ENCODE measurements at places on chromosomes 6 and 20.

GRCh38 chr6:87171938-87172633, 16.7 kb downstream of the ZNF292 start:
- no peak for DNase-seq

DNA sequence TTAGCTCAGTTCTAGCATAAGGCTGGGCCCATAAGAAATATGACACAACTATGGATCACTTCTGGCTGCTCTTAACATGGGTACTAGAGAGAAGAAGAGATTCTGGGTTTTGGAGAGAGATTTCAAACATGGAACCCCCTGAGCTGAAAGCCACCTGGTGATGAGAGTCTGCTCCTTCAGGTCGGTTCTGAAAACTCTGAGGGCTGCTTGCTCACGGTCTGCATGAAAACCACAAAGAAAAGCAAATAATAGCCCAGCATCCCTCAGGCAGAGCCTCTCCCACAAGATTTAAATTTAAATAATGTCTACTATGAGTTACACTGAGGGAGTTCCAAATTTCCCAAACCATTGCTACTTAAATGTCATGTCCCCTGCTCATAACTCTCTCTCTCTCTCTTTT, 301.5 kb downstream of the BMP7 start:
- DNase-seq = no peak

DNA sequence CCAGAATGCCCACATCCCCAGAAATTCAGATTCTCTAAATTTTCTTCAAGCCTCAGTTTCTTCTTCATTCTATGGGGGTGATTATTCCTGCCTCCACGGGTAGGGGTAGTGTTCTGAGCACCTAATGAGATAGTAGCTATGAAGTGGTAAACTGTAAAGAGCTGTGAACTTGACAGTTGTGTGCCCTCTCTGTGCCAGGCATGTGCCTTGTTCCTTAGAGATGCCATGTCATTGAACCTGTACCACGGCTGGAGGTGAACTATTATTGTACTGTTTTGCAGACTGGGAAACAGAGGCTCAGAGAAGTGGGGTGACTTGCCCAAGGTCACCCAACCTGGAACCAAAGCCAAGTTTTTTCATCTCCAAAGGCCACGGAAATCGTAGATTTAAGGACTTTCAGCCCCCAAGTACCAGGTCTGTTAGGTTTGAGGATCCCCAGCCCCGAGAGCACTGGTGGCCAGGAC, 67.7 kb upstream of the SIRPA start:
- no peak for DNase-seq

DNA sequence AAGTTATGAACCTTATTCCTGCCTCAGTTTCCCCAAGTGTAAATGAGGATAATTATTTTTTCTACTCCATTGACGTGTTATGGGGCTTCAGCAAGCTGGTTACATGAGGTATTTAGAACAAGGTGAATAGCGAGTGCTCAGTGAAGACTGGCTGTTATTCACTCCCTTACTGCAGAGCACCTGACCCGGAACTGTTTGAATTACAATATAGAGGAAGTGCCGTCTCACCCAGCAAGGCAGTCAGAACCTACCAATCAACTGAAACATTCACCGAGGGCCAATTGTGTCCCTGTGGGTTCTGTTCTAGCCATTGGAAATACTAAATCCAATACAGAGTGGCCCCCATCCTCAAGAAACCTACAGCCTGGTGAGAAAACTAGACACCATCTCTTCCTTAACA, 216.9 kb downstream of the UST start:
- no peak for DNase-seq

DNA sequence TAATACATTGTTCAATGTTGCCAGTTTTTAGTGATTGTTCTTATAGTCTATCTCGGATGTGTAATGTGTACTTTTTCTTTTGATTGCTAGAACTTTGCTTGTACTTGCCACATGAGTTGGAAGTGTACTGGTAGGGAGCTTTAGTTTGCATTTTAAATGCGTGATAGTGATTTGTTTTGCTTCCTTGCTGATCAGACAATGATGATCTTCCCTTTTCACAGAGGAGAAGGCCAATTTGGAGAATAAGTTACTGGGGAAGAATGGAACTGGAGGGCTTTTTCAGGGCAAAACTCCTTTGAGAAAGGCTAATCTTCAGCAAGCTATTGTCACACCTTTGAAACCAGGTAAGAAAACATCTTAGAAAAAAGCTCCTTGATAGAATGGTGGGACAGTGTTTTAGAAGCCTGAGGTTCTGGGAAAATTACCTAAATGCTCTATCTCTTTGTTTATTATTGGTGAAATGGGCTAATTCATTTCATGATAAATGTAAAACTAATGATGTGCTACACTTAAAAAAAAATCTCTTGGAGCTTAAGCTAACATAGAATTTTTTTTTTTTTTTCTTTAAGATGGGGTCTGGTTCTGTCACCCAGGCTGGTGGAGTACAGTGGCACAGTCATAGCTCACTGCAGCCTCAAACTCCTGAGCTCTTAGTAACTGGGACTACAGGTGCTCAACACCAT, 20.9 kb downstream of the TPX2 start:
- DNase-seq = no peak

GRCh38 chr6:133447924-133448323, 206.8 kb downstream of the EYA4 start:
- no peak for DNase-seq

- DNase-seq = no peak
These were observed 236.8 kb downstream of the LY86 start for GRCh38 chr6:6825193-6825784.

GRCh38 chr6:166621114-166621540, 5.9 kb downstream of the RPS6KA2 start:
- no peak for DNase-seq

DNA sequence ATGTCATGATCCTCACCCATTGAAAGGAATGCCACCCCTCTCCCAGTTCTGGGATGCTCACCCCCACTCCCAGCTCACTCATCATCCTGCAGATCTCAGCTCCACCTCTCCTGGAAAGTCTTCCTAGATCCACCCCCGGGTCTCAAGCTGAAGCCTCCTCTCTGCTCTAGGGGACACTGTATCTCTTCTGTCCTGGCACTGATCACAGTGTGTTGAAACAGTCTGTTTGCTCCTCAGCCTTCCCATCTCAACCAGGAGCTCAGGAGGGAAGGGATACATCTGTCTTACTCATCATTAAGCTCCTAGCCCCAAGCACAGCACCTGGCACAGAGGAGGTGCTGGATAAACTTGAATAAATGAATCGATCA, 80.1 kb downstream of the MRPL14 start:
- DNase-seq = no peak

DNA sequence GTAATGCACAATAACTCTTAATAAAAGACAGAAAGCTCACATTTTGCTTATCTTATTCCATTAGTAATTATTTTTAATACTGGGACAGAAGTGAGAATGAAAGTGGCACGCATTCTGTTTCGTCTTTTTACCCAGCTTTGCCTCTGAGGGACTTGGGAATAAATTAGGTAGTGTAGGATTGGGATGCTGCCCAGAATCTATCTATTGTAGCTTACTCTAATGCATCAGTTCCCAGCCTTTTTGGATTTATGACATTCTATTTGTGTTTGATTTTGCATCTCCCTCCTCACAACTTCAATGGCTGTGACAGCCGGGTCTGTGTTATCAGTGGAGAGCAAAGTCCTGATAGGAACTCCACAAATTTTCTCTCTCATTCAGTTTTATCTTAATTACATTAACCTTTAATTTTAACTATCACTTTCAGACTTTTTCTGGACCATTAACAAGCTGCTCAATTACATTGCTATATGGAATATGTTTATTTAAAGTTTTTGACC, 62.9 kb upstream of the TULP4 start:
- no peak for DNase-seq

DNA sequence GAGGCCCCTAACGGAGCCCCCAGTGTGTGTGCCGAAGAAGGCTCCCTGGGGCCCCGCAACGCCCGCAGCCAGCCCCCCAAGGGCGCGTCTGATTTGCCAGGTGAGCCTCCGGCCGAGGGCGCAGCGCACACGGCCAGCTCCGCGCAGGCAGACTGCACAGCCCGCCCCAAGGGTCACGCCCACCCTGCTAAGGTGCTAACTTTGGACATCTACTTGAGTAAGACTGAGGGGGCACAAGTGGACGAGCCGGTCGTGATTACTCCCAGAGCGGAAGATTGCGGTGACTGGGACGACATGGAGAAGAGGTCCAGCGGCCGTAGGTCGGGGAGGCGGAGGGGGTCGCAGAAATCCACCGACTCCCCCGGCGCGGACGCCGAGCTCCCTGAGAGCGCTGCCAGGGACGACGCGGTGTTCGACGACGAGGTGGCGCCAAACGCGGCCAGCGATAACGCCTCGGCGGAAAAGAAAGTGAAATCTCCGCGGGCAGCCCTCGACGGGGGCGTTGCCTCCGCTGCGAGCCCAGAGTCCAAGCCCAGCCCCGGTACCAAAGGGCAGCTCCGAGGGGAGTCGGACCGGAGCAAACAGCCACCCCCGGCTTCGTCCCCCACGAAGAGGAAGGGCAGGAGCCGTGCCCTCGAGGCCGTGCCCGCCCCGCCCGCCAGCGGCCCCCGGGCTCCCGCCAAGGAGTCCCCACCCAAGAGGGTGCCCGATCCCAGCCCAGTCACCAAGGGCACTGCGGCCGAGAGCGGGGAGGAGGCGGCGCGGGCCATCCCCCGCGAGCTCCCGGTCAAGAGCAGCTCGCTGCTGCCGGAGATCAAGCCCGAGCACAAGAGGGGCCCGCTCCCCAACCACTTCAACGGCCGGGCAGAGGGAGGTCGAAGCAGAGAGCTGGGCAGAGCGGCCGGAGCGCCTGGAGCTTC, 117.0 kb downstream of the RTN4IP1 start:
- peak; percentile 71 for DNase-seq

DNA sequence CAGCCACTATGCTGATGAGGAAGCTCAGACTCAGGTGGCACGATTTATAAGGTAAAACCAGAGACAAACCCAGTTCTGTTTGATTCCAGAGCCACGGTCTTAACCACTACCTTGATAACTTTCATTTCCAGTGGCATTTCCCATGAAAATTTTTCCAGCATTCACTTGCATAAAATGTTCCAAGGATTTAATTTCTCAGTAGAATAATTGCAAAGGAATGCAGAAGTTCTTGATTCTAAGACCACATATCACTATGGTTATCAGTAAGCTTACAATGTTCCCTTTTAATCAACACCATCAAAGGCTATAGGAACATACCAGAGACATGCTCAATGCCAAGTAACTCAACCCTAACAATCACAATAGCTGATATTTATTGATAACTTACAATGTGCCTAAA, 306.0 kb upstream of the HS3ST5 start:
- no peak for DNase-seq

GRCh38 chr20:52313341-52313963, 121.9 kb upstream of the ZFP64 start:
- DNase-seq = no peak

DNA sequence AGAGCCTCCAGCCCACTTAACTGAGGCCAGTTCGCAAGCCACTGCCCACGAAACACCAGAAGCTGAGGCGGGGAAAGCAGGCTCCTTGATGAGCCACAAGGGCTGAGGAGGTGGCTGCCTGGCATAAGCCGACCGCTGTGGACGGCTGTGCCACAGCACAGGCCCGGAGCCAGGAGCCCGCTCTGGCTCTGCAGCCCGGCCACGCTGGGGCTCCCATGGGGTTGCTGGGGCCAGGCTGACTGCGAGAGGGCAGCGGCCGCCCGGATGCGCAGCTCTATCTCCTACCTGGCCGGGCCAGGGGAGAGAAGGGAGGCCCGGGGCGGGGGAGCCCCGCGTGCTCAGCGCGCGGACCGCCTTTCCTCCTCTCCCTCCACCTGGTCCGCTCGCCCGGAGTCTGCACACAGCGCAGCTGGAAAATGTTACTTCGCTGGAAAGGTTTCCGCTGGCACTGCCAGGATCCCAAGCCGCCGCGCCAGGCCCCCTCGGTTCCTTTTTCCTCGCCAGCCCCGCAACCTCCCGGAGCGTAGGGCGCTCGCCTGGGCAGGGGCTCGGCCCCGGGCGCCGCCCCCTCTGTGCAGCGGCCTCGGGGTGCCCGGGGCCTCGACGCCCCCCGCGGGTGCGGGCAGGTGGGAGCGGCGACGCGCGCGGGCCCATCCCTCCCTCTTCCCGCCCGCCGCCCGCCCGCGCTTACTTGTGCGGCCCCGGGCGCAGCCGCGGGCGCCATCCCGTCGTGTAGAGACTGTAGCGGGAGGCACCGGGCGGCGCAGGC, 657 bp downstream of the EMILIN3 start:
- no peak for DNase-seq

DNA sequence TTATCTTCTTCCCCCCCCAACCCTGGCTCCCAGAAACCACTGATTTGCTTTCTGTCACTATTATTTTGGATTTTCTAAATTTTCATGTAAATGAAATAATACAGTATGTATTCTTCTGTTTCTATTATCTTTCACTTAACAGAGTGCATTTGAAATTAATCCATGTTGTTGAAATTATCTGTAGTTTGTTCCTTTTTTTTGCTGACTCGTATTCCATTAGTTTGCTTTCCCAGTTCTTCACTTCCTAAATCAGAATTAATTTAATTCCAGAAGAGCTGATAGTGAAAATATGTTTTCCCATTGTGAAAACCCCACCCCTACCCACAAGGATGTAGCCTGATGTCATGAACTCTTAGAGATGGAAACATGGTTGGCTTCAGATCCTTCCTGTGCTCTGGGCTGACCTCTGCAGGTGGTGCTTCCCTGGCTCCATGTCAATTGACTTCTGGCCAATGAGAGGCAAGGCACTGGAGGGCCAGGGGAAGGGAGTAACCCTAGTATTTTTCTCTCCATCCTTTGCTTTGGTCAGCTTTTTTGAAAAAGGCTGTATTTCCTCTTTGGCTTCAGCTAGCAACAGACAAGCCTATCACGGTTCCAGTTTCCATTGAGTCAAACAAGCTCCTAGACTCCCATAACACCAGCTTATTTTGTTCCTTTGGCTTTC, 244.4 kb upstream of the HSF2 start:
- no peak for DNase-seq

GRCh38 chr6:34391786-34392496, 528 bp downstream of the NUDT3 start:
- DNase-seq = peak; percentile 21

DNA sequence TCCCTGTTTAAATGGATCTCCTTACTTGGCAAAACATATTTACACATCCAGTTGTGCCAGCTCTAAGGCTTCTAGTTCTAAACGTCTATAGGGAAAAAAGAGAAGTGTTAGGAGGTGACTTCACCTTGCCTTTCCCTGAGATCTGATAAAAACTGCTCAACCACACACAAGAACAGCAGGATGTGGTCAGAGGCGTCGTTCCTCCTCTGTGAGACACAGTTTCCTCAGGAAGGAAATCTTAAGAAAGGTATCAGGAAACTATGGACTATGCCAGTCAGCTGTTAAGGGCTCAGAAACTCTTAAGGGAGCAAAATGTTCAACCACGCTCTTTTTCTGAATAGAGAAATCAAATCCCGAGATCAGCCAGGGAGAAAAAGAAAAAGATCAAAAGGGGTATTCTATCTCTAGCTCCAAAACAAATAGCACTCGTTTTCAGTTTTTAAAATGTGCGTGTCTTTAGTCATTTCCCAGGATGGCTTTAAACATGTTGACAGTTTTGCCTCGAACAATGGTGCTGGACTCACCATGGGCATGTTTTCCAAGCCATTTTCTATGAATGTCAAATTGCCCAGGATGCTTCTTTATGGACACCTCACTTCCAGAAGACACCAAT, 154.5 kb downstream of the HACE1 start:
- DNase-seq = no peak

GRCh38 chr6:167932468-167933276, 64.8 kb upstream of the KIF25 start:
- DNase-seq = no peak

- no peak for DNase-seq
These were observed 1.4 kb upstream of the EPM2A start for GRCh38 chr6:145736661-145737144.

All from activated T-helper 9 cell treated with anti-CD3 and anti-CD28 coated beads, Interleukin-2, amount 50 U/mL, for 16 hours (primary cell).